ENCODE measurements at places on chromosomes 4 and X. TPM values are rescaled to one million over a fixed set of nuclear protein-coding genes. Genes with fewer than 3 reads are reported as not detected.

Gene USP17L18
- total RNA-seq, result not detected

Gene PNMA3
- 10.3 TPM for total RNA-seq

Gene GSX2
- not detected for total RNA-seq

Gene MID1
- 48.8 TPM for total RNA-seq

Gene RTL5
- 36.1 TPM for total RNA-seq

Gene DHRSX
- 46.0 TPM for total RNA-seq

Gene KLB
- total RNA-seq, result not detected

Gene ZFP42
- total RNA-seq, result 18.9 TPM

Gene CPEB2
- 4.8 TPM for total RNA-seq

Gene CCSER1
- 7.2 TPM for total RNA-seq

Gene ENPEP
- total RNA-seq, result 11.9 TPM

Gene MBNL3
- 29.8 TPM for total RNA-seq

Gene RBM3
- total RNA-seq, result 209 TPM

Gene RAB41
- not detected for total RNA-seq

Gene FAM241A
- total RNA-seq, result 0.20 TPM

Gene CLDN34
- 0.84 TPM for total RNA-seq

Gene S100G
- total RNA-seq, result not detected

Gene SMIM10
- total RNA-seq, result 4.0 TPM

Gene STBD1
- 1.7 TPM for total RNA-seq

Gene BEX5
- not detected for total RNA-seq

Gene HPF1
- total RNA-seq, result 27.0 TPM

Gene ANXA3
- 87.2 TPM for total RNA-seq

Gene CSAG2
- not detected for total RNA-seq

Gene FSTL5
- 0.04 TPM for total RNA-seq

Gene GPRASP2
- 23.5 TPM for total RNA-seq

Gene SPANXN3
- total RNA-seq, result not detected

Gene FGF13
- 1.1 TPM for total RNA-seq

Gene FAM47E
- total RNA-seq, result 1.2 TPM

Gene OTUD4
- 38.3 TPM for total RNA-seq

Gene NXF3
- not detected for total RNA-seq

Gene ODAM
- 3.2 TPM for total RNA-seq

Gene RAB9B
- 1.9 TPM for total RNA-seq

Gene SPARCL1
- 6.6 TPM for total RNA-seq

Gene DUSP21
- total RNA-seq, result not detected

Gene ZCCHC18
- total RNA-seq, result 4.7 TPM

Gene GLRA2
- not detected for total RNA-seq

Gene CENPI
- 7.7 TPM for total RNA-seq

Gene RRH
- total RNA-seq, result 0.29 TPM

Gene TLR10
- total RNA-seq, result not detected

Gene INTU
- 25.0 TPM for total RNA-seq

Gene HTR2C
- 1.1 TPM for total RNA-seq

Gene PABPC5
- 7.4 TPM for total RNA-seq

Gene KLHL2
- total RNA-seq, result 12.6 TPM

Gene ZMYM3
- 97.9 TPM for total RNA-seq

Gene RPGR
- 12.1 TPM for total RNA-seq

Gene USP27X
- 17.2 TPM for total RNA-seq

Gene ANAPC4
- 35.6 TPM for total RNA-seq

Gene CNGA1
- 4.7 TPM for total RNA-seq

Gene FAM149A
- total RNA-seq, result 13.6 TPM

Gene SHROOM2
- total RNA-seq, result 12.5 TPM

Gene EGFL6
- total RNA-seq, result 11.3 TPM
